ENCODE measurements at places on chromosomes 16 and 17. TPM values are rescaled to one million over a fixed set of nuclear protein-coding genes. Genes with fewer than 3 reads are reported as not detected.

The SGCA gene
- total RNA-seq: not detected

The GPR139 gene
- total RNA-seq: not detected

The PPM1D gene
- total RNA-seq: 20.3 TPM

GRCh38 chr17:19750835-19751234 lies 2.7 kb upstream of the ALDH3A1 start:
- no peak for DNase-seq

The MEOX1 gene
- total RNA-seq: not detected

DNA sequence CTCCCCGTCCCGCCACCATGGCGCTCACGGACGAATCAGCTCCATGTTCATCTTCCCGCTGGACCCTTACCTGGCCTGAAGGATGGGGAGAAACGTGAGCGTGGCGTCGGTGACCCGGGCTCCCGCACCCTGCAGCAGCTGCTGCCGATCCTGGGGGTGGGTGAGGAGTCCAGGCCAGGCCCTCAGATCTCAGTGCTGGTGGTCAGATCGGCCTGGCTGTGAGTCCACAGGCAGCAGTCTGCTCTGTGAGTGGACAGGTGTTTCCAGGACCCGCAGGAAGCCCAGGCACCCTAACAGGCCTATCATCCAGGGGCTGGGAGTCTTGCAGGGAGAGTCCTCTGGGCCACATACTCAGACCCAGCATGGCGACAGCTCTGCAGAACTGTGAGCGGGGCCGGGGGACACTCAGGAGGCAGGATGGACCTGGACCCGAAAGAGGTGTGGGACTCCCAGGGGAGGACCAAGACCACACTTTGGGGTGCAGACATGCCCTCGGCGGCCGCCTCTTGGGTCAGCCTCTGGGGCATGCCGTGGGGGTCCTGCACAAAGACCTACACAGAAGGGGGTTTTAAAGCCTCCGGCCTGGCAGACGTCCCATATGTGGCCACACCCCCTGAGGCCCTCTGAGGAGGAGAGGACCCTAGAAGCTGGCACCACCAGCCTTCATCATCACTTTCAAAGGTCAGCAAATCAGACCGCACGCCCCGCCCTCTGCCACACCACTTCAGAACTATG lies 27.2 kb upstream of the ZNF469 start:
- no peak for DNase-seq

GRCh38 chr17:43733956-43734355 lies 24.6 kb downstream of the SOST start:
- DNase-seq: no peak

The OR3A2 gene
- not detected for total RNA-seq

- DNase-seq: no peak
Measured at GRCh38 chr16:1914084-1914608, 4.1 kb downstream of the HS3ST6 start.

The RAMP2 gene
- total RNA-seq: 2.1 TPM

The SMIM5 gene
- 0.07 TPM for total RNA-seq

- DNase-seq: no peak
Measured at GRCh38 chr16:15031179-15031578, 24.7 kb downstream of the NTAN1 start.

DNA sequence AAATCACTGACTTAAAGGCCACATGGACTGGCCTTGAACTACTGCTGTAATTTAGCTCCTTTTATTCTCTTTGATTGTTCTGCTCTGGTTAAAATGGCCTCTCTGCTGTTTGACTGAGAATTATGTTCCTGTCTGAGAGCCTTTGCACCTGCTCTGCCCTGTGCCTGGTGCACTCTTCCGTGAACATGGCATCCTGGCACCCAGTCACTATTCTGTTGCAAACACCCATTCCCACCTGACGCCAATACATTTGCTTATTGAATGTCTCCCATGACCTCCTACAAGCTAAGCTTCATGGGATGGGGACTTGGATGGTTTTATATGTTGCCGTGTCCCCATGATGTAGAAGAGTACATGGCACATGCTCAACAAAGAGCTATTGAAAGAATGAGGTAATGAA lies 20.1 kb downstream of the HSD17B2 start:
- no peak for DNase-seq

DNA sequence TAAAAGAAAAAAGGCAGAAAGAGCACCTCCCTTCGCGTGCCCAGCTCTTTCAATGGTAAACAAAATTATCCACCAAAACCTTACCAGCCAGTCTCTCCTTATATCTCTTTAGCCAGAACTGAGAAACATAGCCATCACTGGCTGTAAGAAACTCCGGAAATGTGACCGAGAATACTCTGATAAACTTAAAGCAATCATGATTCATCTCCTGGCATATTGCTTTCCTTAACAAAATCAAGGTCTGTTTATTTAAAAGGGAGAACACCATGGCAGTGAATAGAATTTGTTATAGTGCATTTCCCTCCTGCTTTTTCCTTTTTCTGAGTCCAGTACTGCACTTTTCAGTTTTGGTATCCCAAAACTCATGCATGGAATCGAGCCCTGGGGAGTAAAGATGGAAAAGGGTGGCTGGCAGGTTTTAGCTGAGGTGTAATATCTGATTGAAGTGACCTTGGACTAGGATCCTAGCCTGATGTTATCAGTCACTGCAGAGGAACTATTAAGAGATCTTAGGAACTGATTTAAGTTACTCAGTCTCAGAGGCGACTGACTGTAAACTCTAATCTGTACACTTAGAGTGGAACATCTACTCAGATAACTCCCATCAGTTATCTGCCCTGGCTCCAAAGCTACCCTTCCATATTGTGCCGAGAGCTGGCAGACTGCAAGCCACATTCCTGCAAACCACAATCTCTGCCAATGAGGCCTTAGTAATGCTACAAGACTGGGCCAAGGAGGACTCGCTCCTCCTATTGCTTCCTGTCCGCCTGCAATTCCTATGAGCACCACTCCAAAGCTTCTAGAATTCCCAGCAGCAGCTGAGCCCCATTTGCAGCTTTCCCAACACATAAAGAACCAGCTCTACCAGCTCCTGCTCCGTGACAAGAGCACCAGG lies 7.4 kb upstream of the COX10 start:
- peak; percentile 57 for DNase-seq

The IL17C gene
- not detected for total RNA-seq

- DNase-seq: no peak
Measured at GRCh38 chr16:80996688-80997138, 10.0 kb downstream of the CMC2 start.

All from pulmonary artery endothelial cell (primary cell).